ENCODE measurements at places on chromosomes 16 and 17.

DNA sequence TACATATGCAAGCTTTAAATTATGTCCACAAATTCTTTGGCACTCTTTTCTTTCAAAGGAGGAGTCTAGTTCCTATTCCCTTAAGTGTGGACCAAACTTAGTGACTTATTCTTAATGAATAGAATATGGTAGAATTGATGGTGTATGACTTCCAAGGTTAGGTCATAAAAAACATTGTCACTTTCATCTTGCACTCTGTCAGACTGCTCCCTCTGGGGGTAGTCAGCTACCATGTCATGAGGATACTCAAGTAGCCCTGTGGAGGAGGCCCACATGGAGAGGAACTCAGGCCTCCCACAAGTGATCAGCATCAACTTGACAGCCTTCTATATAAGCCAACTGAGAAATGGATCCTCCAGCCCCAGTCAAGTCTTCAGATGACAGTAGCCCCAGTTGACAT lies 58.0 kb upstream of the SCNN1B start:
- peak; percentile 7 for DNase-seq

GRCh38 chr17:78140169-78141051 lies 5.8 kb upstream of the C17orf99 start:
- DNase-seq, result peak; percentile 99

DNA sequence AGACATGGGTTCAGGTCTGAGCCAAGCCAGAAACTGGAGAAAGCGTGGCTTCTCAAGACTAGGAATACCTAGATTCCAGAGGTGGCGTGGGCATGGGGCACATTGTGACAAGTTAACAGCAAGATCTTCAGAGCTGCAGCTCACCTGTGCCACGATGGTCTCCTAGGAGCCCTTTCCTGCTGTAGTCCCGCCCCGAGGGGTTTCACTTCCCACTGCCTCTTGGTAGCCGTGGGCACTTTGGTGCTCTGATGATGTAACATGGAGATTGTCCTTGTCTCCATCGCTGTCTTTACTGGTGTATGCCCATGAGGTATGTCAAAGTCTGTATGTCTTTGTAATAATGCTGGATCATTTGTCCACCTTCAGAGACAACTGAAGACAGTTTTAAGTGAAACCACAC lies 89.7 kb downstream of the WWOX start:
- DNase-seq, result no peak

DNA sequence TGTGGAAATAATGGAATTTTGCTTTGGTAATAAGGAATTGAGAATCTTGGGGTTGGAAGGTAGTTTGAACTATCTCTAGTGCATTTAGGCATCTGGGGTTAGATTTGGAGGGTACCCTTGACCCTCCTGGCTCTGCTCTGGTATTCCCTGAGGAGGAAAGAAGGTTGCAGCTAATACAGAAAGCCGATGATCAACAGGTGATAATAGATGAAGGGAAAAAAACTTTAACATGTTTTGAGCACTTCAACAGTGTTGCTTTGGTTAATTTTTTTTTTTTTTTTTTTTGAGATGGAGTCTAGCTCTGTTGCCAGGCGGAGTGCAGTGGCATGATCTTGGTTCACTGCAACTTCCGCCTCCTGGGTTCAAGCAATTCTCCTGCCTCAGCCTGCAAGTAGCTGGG lies 4.8 kb downstream of the KAT7 start:
- DNase-seq, result no peak
